ENCODE measurements at places on chromosomes 4 and X. TPM values are rescaled to one million over a fixed set of nuclear protein-coding genes. Genes with fewer than 3 reads are reported as not detected.

The RAI2 gene
- total RNA-seq: not detected

The PAQR3 gene
- total RNA-seq: 9.0 TPM

The GAGE12F gene
- total RNA-seq: not detected

The KCNIP4 gene
- not detected for total RNA-seq

The NAA11 gene
- total RNA-seq: not detected

The TCEAL5 gene
- total RNA-seq: not detected

The SNCA gene
- not detected for total RNA-seq

The ADD1 gene
- total RNA-seq: 154 TPM

The NXF2B gene
- total RNA-seq: not detected

The RBM46 gene
- total RNA-seq: not detected

The ZNF732 gene
- 0.36 TPM for total RNA-seq

The ARMCX6 gene
- total RNA-seq: 38.4 TPM

The DMRTC1B gene
- not detected for total RNA-seq

The TRO gene
- total RNA-seq: 9.9 TPM

The GLRB gene
- 1.5 TPM for total RNA-seq

The DDX53 gene
- not detected for total RNA-seq

The ASMT gene
- total RNA-seq: not detected

The SSX4 gene
- total RNA-seq: not detected

The CT47B1 gene
- total RNA-seq: not detected

The GAGE1 gene
- total RNA-seq: not detected

The PPP1R3F gene
- under 0.01 TPM for total RNA-seq

The MBNL3 gene
- 7.0 TPM for total RNA-seq

The NHSL2 gene
- total RNA-seq: 0.81 TPM

The MAGEA6 gene
- not detected for total RNA-seq

The ADGRL3 gene
- total RNA-seq: 13.3 TPM

The ADH1C gene
- total RNA-seq: 0.54 TPM

The CDX4 gene
- not detected for total RNA-seq

The IL13RA2 gene
- 13.1 TPM for total RNA-seq

The SGMS2 gene
- total RNA-seq: 143 TPM

The SAGE1 gene
- not detected for total RNA-seq

The C4orf51 gene
- not detected for total RNA-seq

The CLOCK gene
- 12.1 TPM for total RNA-seq

The ETDB gene
- not detected for total RNA-seq

The APLN gene
- 31.4 TPM for total RNA-seq

The FMR1NB gene
- total RNA-seq: not detected

The TMEM150C gene
- total RNA-seq: 6.5 TPM

The GSX2 gene
- total RNA-seq: not detected

The NDNF gene
- under 0.01 TPM for total RNA-seq

The METAP1 gene
- total RNA-seq: 30.0 TPM

Measured in cardiac atrium fibroblast (primary cell).